ENCODE measurements at places on chromosomes 16 and 17. TPM values are rescaled to one million over a fixed set of nuclear protein-coding genes. Genes with fewer than 3 reads are reported as not detected.

- DNase-seq, result no peak
Measured at GRCh38 chr16:883340-883739, 82.8 kb upstream of the GNG13 start.

- no peak for DNase-seq
Measured at GRCh38 chr16:30407804-30408534, 563 bp downstream of the ZNF771 start.

DNA sequence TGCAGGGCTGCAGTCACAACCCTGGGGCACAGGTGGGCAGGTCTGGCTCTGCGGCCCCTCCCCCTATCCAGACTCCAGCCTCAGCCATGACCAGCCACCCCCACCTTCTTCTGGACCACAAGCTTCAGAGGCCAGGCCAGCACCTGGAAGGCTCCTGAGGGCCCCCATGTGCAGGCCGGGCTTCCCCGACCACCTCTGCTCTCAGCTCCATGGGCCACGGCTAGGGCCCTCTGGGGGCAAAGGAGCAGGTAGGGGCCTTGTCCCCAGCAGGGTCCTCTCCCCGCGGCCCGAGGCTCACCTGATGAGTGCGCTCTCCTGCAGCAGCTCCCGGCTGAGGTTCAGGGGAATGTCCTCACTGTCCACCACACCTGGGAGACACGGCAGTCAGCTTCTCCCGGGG, 16.9 kb downstream of the DNASE1 start:
- no peak for DNase-seq

DNA sequence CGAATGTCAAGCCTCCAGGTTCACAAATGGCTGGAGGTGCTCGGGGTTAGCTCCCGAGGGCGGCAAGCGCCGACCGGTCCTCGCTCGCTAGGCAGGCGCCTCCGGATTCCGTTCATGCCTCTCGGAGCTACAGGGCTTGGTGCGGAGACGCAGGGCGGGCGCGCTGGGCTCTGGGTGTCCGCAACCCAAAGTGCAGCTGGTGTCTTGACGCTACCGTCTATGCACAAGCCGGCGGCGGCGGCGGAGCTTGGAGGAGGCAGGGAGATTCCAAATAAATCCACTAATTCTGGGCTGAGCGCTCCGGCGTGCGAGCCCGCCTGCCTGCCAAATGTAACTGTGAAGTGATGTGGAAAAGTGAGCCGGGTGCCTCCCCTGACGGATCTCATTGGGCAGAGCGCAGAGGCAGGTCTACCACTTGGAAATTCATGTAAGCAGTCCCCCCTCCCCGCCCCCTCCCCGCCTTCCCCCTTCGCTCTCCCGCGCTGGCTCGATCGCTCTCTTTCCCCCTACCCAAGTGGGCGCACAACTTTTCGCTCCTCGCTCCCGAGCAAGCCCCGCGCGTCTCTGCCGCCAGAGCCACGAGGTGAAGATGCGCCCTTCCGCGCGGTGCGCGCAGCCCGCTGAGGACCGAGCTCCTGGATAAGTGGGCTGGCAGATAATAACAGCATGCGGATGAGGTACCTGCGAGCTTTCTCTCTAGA, at the start of gene CDH8:
Gene CDH8 (minus strand): TSS at position 338 of the 701 bp plus-strand sequence. CDS start 15,035 bp downstream, outside the sequence.
- DNase-seq, result no peak

DNA sequence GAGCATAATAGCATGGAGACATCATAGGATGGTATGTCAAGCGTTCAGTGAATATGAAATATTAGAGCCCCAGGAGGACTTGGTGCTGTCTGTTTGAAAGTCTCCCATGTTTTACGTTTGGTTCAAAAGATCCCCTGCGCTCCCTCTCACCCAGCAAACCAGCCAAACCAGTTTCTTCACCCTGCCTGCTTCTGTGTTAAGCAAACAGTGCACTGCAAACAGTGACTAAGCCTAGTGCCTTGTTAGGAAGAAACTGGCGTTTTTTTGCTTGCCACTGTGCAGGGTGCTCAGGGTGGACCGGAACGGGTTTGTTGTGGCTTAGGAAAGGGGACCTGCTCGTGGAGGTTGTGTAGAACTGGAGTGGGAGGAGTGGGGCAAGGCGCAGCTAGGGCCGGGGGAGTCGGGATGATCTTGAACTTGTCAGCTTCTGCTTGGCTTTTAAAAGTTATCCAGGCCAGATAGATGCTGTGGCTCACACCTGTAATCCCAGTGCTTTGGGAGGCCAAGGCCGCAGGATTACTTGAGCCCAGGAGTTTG, 7.7 kb downstream of the CDH1 start:
- no peak for DNase-seq

GRCh38 chr16:55388131-55388862, 64.3 kb downstream of the IRX6 start:
- DNase-seq, result no peak

DNA sequence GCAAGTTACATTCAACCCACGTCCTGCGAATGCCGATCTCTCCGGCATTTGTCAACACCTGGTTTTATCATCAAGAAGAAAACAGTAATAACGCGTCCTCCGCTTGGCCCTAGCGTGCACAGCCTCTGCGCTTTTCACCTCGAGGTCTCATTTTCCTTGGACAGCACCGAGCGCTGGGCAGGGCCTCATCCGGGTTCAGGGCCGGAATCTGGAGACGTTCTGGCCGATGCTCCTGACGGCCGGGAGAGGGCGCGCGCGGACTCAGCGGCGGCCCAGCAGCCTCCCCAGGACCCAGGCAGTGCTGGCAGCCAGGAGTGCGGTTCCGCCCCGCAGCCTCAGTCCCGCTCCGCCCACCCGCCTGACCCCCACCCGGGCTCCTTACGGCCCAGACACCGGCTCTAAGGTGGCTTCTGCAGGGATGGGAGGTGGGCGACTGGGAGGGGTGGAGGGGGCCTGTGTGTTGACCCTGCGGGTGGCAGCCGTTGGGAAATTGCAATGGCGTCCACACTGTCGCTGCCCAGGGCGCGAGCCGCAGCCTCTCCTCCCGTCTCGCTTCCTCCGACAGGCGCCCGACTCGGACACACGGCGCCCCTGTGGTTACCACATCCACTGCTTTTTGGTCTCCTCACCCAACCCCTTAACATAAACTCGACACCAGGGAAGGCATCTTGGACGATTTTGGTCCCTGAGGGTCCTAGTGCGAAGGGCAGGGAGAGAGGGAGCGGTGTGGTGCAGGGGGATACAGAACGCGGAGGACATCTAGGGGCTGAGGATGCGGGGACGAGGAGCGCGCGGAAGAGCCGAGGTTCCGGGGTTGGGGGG, 7.4 kb upstream of the FLYWCH1 start:
- peak; percentile 84 for DNase-seq

Gene IL34
- total RNA-seq, result not detected

All from activated CD8-positive, alpha-beta T cell treated with anti-CD3 and anti-CD28 coated beads for 36 hours (primary cell).